ENCODE measurements at places on chromosomes 16 and 17.
A peak's percentile ranks its signal among the peaks of the same experiment; 100 is the strongest.

DNA sequence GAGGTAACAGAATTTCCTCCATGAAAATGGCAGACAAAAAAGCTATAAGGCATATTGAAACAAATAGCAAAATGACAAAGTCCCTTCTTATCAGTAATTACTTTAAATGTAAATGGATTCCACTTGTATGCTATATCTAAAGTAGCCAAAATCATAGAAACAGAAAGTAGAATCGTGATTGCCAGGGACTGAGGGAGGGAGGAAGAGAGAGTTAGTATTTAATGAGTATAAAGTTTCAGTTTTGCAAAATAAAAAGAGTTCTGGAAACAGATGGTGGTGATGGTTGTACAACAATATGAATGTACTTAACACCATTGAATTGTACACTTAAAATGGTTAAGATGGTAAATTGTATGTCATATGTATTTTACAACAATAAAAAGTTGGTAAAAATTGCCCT, 407.4 kb downstream of the CA10 start:
- no peak for DNase-seq

GRCh38 chr16:17391715-17392114, 79.0 kb downstream of the XYLT1 start:
- no peak for DNase-seq

- DNase-seq: peak; percentile 76
Observed at GRCh38 chr17:42311240-42312034, 23.1 kb downstream of the STAT5A start.

DNA sequence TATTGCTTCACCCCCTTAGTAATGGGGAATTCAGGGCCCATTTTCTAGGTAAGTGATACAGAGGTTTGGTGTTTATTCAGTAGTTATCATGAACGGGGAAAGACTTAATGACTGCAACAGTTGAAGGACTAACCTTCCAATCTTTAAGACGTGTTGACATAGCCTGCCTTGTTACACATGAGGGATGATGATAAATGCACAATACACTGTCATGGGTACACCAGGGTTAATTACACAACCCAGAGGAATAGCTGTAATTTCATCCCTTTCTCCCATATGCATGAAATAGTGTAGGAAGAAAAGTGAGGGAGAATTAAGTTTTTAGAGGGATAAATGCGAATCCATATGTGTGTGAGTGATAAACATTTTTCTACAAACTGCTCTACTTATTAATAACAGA, 10.7 kb downstream of the MYH4 start:
- DNase-seq: no peak

DNA sequence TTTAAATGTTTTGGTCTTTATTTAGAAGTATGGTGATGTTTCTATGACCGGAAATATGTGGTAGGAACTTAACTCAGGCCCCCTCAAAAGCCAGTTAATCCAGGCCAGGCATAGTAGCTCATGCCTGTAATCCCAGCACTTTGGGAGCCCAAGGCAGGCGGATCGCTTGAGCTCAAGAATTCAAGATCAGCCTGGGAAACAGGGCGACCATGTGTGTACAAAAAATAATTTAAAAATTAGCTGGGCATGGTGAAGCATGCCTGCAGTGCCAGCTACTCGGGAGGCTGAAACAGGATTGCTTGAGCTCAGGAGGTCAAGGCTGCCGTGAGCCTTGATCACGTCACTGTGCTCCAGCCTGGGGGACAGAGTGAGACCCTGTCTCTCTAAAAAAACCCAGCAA, 10.3 kb downstream of the RSL1D1 start:
- no peak for DNase-seq

DNA sequence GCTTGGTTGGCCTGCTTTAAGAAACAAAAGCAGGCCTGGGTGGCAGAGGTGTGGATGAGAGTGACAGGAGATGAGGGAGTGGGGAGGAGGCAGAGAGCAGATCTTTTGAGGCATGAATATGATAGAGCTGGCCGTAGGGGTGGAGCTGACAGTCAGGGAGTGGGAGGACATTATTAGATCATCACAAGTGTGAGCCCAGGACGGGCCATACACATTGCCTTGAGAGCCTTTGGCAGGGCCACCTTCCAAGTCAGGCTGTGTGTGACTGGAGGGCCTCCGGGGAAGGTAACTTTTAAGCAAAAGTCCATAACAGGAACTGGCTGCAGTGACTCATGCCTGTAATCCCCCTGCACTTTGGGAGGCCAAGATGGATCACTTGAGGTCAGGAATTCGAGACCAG, 26.3 kb downstream of the GINS3 start:
- peak; percentile 64 for DNase-seq

- no peak for DNase-seq
Observed at GRCh38 chr16:51864575-51864974, 682.4 kb downstream of the TOX3 start.

DNA sequence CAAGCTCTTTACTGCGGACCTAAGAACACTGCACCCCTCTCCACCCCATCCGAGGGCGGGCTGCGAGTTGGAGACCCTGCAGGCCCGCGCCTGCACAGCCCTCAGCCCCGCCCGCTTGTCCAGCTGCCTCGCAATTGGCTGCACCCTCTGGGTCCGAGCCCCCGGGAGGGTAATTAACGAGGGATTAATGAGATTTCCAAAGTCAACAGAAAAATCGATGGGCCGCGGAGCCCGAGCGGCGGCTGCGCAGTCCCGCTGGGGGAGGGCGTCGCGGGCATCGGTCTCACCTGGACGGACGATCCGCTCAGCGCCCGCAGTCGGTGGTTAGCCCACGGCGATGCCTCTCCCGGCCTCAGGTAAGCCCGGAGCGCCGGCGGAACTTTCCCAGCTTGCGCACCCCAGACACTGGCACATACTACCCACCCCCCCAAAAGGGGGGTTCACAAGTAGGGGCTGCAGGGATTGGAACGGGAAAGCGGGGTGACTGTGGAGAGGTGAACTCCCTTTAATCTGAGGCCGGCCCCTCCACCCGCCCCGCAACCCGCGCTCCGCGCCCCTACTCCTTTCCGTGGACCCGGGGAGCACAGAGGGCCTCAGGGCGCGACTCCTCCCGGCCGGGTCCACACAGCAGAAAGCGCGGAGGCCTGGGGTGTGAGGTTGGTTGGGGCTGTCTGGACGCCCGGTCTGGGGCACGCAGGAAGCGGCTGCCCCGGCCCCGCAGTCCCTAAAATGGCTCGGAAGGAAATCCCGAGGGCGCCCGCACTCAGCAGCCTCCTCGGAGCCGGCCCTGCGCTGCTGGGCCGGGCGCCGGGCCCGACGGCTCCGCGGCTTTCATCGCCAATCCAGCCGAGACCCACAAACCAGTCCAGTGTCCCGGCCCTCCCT, at the start of gene OTOP3:
Gene OTOP3, plus strand, starts transcription at position 314 of the 885 bp plus-strand sequence. Its CDS starts 24 bp downstream, at position 338.
- no peak for DNase-seq

- no peak for DNase-seq
Observed at GRCh38 chr17:58501451-58501850, 13.0 kb downstream of the MTMR4 start.

- no peak for DNase-seq
Observed at GRCh38 chr16:28496844-28497243, 2.4 kb downstream of the APOBR start.

DNA sequence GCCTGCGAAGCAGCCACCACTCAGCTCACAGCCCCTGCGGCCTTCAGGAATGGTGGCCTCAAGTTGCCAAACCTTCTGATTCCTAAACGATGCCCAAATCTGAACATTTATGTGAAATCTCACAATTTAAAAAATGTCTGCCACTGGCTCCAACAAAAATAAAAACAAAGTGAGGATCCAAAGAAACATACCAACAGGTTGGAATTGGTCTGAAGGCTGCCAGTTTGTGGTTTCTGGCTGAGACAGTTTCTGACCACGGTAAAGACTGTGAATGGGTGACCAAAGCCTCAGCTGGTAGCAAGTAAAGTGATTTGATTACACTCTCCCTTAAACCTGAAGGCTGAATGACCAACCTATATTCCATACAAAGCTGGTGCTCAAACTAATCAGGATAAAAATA, 24.9 kb downstream of the LITAFD start:
- DNase-seq: no peak

DNA sequence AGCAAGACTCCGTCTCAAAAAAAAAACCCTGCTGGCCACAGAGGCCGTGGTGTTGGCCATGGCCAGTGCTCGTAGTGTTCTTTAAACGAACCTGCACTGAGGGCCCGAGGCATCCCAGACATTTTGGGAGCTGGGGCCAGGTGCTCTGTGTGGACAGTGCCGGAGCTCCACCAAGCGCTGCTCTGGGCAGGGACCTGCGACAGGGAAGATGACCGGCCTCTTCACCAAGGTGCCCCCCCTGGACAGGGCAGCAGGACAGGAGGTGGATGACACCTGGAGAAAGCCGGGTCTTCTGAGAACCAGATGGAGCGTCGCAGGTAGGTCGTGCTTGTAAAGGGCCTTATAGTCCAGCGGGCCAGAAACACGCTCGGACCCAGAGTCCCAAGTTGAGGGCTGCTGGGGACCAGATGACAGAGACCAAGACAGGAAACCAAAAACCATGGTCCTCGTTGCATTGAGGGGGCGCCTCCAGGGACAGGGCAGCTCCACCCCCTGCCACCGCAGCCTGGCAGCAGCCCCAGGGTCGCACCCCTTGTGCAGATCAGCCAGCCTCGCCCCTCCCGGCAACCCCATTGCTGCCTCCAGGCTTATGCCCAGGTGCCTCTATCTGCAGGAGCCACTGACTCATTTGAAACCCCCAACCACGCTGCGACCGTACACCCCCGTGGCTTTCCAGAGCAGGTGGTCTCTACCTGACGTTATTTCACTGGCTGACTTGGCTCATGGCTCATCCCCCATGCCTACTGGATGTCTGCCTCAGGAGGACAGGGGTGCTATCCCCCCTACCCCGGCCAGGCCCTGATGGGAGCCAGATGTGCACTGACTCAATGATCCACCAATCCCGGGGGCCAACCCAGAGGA, 4.2 kb upstream of the NTN3 start:
- no peak for DNase-seq

DNA sequence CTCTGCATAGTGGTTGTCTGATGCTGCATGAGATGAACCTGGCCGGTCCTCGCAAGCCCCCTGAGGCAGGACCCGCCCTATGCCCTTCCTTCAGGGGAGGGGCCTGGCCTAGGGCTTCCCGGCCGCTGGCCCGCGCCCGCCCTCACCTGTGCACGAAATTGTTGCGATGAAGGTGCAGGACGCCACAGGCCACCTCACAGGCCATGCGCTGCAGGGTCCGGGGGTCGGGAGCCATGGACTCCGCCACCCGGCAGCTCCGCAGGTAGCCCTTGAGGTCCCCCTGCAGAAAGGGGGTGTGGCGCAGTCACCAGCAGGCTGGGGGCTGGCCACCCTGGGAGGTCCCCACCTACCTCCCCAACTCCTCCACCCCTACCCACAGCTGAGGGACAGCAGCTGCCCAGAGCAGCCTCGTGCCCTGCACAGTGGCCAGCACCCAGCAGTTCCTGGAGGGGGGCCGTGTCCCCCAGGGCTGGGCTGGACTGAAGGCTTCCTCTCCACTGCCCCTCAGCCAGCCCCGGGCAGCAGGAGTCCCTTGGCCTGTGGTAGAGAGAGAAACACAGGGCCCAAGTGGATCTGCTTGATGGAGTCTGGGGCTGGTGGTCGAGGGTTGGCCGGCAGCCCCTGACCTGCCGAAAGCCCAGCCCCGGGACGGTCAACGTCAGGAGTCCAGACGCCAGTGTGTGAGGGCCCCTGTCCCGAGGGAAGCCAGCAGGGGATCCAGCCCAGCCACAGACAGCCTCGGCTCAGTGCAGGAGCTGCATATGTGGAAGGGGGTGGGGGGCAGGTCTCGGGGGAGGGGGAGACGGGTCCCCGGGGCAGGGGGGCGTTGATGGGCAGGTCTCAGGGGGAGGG, 38.8 kb upstream of the PVALEF start:
- no peak for DNase-seq

DNA sequence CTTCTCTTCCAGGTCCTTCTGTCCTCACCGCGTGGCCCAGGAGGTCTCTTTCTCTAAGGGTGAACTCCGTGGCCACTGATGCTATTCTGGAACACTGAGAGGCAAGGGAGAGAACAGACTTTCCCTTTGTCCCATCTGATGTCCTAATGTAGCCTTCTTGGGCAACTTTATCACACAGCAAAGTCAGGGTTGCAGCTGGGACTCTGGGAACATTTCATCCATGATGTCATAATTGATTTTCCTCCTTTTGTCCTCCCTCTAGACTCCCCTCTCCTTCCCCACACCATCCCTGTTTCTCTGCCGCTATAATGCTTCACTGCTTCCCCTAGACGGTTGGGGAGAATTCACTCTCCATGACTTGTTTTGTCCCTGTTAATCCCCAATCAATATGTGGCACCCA, 201.0 kb downstream of the SHISA9 start:
- DNase-seq: no peak

Measured in LHCN-M2 (cell line).